SJCRH30 (cell line): ENCODE measurements at places on chromosomes 5 and 9. TPM values are rescaled to one million over a fixed set of nuclear protein-coding genes. Genes with fewer than 3 reads are reported as not detected.
A peak's percentile ranks its signal among the peaks of the same experiment; 100 is the strongest.

DNA sequence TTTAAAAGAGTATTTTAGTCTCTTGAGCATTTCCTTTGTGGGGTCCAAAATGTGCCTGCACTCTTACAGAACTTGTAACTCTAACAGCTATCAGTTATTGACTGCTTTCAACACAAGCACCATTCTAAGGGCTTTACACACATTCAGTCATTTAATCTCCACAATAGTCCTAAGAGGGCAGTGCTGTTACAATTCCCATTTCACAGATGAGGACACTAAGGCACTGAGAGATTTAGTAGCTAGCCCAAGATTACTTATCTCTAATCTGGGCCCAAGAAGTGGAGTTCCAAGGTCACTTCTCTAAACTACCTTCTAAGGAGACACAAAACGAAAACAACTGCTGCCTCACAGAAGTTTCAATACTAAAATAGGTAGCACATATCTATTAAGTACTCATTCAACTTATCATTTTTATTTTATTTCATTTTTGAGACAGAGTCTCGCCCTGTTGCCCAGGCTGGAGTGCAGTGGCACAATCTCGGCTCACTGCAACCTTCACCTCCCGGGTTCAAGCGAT, 275.2 kb downstream of the CWC27 start:
- DNase-seq = no peak
- H3K4me1 ChIP-seq = no peaks in the 10 kb centered on the region
- no peak overlapping the region for H3K27ac ChIP-seq
- H3K4me3 ChIP-seq = no peak overlapping the region

Gene ANKRD34B
- total RNA-seq = 2.9 and 3.0 TPM in 2 replicates

- H3K4me3 ChIP-seq = no peak overlapping the region
- no peaks in the 10 kb centered on the region for H3K27me3 ChIP-seq
- no peak overlapping the region for H3K27ac ChIP-seq
- DNase-seq = no peak
- no peaks in the 10 kb centered on the region for H3K4me1 ChIP-seq
Measured at GRCh38 chr5:69305512-69305911, 27.1 kb downstream of the CCDC125 start.

Gene CTXN3
- total RNA-seq = not detected in 2 replicates

- 0 out of 2 replicates have a peak, but pooled peaks cover 3% of the 10 kb centered on the region for H3K36me3 ChIP-seq
- no peaks in the 10 kb centered on the region for H3K4me1 ChIP-seq
- H3K27ac ChIP-seq = no peak overlapping the region
- DNase-seq = no peak
Measured at GRCh38 chr5:95901676-95902627, 59.7 kb downstream of the ELL2 start.

- H3K36me3 ChIP-seq = no peaks in the 10 kb centered on the region
- peak; percentile 36 for DNase-seq
- peak overlapping the region; percentile 18; the same call in 1 of the 2 replicates for H3K27ac ChIP-seq
- H3K4me3 ChIP-seq = no peak overlapping the region
- H3K27me3 ChIP-seq = no peaks in the 10 kb centered on the region
Measured at GRCh38 chr9:33158843-33159776, 8.0 kb downstream of the B4GALT1 start.

DNA sequence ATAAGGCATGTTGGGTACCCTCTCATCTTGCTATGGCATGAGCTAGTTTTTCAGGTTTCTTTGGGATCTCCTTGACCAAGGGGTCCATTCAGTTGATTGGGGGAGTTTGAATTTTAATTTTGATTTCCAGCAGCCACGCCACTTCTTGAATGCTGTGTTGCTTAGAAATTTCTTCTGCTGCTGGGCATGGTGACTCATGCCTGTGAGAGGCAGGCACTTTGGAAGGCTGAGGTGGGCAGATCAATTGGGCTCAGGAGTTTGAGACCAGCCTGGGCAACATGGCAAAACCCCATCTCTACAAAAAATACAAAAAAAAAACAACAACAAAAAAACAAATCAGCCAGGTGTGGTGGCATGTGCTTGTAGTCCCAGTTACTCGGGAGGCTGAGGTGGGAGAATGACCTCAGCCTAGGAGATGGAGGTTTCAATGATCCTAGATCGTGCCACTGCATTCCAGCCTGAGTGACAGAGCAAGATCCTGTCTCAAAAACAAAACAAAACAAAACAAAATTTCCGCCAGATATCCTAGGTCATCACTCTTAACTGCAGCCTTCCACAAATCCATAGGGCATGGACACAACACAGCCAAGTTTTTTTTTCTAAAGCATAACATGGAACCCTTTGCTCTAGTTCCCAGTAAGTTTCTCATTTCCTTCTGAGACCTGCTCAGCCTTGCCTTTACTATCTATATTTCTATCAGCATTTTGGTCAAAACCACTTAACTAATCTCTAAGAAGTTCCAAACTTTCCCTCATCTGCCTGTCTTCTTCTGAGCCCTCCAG, 17.7 kb downstream of the TMC1 start:
- no peaks in the 10 kb centered on the region for H3K27me3 ChIP-seq
- no peaks in the 10 kb centered on the region; the same call in 1 of the 2 replicates for H3K4me1 ChIP-seq
- H3K27ac ChIP-seq = no peak overlapping the region
- no peak for DNase-seq
- no peak overlapping the region for H3K4me3 ChIP-seq

Gene HCN1
- under 0.01 TPM in 1 of 2 replicates, not detected in the other for total RNA-seq
